ENCODE measurements at places on chromosomes 3 and 15. TPM values are rescaled to one million over a fixed set of nuclear protein-coding genes. Genes with fewer than 3 reads are reported as not detected.

- no peak for DNase-seq
Observed at GRCh38 chr15:55823699-55824340, 80.9 kb upstream of the PRTG start.

GRCh38 chr3:41247055-41248004 is 48.0 kb downstream of the CTNNB1 start:
- no peak for DNase-seq

GRCh38 chr15:33014586-33014985 is 179.9 kb downstream of the FMN1 start:
- no peak for DNase-seq

DNA sequence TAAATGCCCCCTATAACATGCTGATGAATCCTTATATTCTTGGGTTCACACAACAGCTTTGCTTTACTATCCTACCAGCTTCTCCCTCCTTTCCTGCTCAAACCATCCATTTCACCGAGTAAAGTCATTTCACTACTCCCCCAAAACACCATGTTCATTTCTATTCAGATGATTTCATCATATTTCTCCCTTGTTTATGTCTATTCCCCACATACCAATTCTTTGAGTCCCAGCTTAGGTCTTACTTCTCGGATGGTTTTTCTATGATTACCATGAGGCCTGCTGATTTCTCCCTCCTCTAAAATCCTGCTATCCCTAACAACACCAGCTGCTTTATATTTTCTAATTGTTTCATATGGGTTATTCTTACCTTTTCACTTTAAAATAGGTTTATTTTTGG is 231.4 kb downstream of the TIGIT start:
- DNase-seq = no peak

DNA sequence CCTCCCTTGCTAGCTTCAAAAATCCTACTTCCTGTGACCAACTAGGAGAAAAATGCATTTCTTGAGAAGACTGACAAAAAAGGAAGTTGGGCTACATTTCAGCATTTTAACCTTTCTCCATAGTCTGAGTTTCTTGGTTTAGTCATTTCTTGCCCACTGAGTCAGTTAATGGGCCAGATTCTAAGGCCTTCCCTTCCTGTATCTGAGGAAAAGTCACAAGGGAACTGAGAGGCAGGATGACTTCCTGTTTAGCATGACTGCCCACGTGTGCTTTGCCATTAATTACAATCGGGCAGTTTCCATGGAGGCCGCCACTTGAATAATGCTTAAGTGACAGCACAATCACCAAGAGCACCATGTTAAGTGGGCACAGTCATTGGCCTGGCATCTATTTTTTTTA is 794.4 kb upstream of the LMCD1 start:
- DNase-seq = no peak

DNA sequence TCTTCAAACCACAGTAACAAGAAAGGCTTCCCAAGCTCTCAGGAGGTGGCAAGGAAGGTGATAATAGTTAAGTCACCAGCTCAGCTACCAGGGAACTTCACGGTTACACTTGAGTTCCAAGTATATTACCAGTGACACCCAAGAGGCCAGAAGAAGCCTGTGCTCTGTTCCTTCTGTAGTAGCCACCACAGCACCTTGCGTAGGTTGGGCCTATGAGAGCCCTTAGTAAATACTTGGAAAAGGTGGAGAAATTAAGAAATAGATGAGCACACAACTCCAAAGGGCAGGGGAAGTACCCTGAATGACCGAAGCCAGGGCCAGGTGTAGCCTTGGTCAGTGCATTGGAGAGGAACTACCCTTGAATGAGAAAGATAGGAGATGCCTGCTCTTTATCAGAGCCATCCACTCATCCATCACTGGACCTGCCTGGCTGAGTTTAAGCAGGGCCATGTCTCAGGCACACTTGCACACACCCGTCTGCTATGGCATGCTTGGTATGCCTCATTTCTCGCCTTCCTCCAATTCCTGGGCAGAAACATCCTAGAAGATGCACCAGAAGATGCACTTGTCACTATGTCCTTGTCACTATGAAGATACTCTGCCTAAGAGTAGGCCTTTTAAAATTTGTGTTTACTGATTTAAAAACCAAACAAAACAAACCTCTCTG is 32.6 kb upstream of the NDUFB4 start:
- no peak for DNase-seq

DNA sequence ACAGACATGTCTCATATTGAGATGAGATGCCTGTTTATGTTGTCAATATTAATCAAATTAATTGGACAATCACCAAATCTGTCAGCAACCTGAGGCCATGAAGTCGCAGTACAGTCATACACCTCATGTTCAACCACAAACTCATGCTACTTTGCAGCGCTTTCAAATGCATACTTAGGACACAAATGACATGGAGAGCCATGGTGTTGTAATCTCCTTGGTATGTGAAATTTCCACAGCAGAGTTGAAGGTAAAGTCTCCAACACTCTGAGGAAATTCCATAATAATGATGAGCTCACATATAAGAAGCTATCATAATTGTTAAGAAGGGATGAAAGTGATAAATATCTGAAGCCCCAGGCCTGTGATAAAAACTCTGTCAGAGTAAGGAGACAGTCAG is 873.9 kb downstream of the MCTP2 start:
- no peak for DNase-seq

GRCh38 chr3:183815951-183816475 is 9.4 kb downstream of the MAP6D1 start:
- DNase-seq = no peak

GRCh38 chr15:38560456-38560926 is 4.1 kb downstream of the RASGRP1 start:
- DNase-seq = peak; percentile 34

- DNase-seq = no peak
Observed at GRCh38 chr3:189790658-189791057, 159.5 kb downstream of the TP63 start.

DNA sequence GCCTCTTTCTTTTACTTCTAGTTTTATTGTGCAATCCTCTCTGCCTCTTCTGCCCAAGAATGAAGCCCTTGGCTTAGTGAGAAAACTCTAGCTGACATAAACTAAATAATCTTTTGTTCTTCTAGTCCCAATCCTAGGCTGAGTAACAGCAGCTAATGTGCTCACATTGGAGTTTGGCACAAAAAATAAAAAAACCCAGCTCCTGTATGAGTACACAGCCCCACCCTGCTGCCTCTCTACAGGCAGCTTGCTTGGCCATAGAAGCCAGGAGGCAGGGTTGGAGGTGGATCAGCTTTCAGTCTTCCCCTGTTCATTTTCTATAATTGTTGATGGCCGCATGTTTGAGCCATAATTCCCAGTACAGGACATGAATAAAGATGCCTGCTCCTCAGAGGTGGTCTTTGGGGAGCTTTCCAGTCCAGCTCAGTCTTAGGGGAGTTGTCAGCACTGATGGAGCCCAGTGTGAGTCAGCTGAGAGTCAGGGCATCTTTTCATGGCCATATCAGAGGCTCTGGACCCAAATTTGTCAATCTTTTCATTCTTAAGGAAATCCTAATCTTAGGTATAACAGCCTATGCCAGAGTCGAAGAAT is 46.7 kb downstream of the RTP1 start:
- no peak for DNase-seq

GRCh38 chr3:107508331-107508730 is 14.4 kb upstream of the BBX start:
- DNase-seq = no peak

- DNase-seq = no peak
Observed at GRCh38 chr3:52367891-52368880, 52.1 kb downstream of the DNAH1 start.

DNA sequence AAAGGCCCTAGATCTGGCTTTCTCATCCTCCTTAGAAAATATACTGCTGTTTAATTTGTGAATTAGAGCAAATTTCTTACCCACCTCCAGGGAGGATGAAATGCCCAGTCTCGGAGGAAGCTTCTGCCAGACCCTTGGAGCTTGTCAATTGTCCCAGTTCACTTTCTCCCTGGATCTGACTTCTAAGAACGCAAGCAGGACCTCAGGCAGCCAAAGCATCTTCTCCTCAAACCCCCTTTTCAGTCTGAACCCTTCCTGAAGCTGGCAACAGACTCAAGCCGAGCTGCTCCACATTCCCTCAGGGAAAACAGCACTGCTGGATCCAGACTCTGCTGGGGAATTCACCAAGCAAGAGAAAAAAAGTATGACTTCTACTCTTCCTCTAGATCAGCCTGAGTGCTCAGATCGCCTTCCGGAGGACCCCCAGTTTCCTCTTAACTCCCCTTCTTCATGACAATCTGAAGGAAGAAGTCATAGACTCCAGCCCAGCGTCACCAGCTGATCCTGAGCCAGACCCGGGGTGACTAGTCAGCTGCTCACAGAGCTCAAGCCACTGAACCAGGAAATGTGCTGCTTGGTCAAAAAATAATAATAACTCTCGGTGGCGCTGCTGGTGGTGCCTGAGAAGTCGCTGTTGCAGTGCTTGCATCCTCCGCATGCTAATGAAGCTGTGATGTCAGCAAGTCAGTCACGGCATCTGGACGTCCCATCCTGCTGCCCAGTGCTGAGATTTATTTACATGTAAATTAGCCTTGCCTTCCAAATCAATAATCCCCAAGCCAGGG is at the start of gene PRICKLE2:
PRICKLE2 (minus strand) TSS at position 641 of the 785 bp plus-strand sequence. CDS start 26,539 bp downstream, outside the sequence.
- DNase-seq = no peak

DNA sequence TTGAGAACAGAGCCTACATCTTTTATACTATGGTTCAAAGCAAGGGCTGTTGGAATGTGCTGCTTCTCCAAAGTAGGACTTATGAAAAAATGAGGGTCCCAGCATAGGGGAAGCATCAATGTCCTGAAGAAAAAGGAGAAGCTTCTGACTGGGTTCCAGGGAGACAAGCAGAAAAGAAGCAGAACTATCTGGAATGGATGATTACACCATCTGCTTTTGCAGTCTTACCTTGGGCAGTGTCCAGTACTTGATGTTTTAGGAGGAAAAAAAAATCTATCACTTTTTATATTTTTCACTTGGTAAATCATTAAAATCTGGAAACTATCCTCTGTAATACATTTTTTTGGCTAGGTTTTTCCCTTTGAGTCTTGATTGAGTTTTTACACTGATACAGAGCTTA is 57.9 kb upstream of the DPH6 start:
- DNase-seq = no peak

DNA sequence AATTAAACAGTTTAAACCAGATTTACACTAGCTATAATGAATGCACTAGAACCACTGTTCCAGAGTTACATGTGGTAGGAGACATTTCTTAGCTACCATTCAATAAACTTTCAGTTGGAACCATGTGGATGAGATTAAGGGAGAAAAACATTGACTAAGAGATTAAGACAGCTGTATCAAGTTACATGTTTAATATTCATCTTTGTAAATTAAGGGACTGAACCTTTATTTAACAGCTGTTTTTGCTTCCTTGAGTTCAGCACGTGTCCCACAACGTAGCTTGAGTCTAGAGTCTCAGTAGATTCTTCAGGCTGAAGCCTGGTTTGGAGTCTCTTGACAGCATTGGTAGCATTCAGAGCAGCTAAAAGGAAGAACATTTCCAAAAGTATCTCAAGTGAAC is 27.2 kb upstream of the CFAP44 start:
- no peak for DNase-seq

- DNase-seq = no peak
Observed at GRCh38 chr3:194758716-194759115, 73.0 kb downstream of the FAM43A start.

GRCh38 chr3:187743195-187744141 is 1.8 kb downstream of the BCL6 start:
- peak; percentile 54 for DNase-seq

- no peak for DNase-seq
Observed at GRCh38 chr3:23685541-23686258, 120.1 kb upstream of the UBE2E1 start.

GRCh38 chr3:102736288-102736974 is 301.6 kb downstream of the ZPLD1 start:
- DNase-seq = no peak

GRCh38 chr3:15272426-15273196 is 59.8 kb downstream of the SH3BP5 start:
- DNase-seq = no peak

DNA sequence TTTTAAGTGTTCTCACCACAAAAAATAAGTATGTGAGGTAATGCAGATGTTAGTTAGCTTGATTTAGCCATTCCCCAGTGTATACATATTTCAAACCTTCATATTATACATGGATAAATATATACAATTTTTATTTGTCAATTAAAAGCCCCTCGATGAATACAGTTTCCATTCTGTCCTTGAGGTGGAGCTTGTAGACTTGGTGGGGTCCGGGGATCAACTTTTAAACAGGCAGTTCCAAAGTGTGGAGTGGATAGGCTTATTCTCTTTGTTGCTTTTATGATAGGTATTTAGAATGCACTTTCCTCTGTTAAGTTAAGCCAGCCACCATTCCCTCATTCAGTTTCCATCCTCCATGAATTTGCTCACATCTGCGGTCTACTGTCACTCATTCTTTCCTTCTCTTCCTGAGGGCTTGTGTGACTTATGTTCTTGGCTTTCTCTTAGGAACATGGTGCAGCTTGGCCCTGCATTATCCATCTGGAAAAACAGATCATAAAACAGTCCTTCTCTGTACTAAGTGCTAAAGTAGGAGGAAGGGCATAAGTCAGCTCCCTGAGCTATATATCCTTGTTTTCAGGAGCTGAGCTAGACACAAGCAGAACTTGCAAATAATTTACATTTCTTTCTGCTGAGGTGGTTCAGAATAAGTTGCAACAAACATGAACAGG is 149.1 kb downstream of the NFKBIZ start:
- DNase-seq = no peak

GRCh38 chr15:40534371-40534770 is 30.5 kb downstream of the CCDC32 start:
- no peak for DNase-seq

DNA sequence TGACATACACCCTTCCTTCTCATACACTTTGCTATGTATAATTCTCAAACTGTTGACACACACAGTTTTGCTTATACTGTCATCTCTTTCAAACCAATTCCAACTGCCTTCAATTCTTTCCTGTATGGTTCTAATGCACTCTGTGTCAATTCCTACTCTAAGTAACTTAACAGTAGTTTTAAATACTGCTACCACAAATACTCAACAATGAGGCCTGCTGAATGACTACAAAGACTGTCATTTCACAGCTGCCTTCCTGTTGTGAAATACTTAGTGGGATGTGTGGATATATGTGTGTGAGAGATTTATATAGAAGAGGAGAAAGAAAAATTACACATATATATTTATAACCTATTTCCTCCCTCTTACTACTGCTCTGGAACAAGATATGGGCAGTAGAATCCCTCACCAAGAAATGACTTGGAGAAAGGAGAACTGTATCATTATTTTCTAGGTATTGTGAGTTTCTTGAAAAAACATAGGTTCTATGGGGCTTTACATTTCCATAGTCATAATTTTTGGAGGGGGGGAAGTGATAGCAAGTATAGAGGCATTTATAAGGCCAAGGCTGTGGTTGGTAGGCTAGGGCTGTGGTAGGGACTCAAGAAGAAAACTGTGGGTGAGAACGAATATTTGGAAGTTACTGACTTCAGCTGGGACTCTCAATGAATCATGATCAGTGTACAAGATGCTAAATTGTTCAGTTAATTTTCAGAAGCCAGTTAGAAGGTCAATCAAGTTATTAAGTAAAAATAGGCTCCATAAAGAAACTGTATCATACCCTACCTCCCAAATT is 88.7 kb downstream of the ANKRD28 start:
- no peak for DNase-seq

GRCh38 chr3:171525437-171525836 is 65.2 kb upstream of the TNIK start:
- DNase-seq = no peak

GRCh38 chr15:74847432-74847831 is 4.5 kb upstream of the ULK3 start:
- no peak for DNase-seq

The CYP1A1 gene
- 2.2 TPM for total RNA-seq

The TMEM266 gene
- total RNA-seq = not detected

The GMNC gene
- total RNA-seq = not detected

The SCN5A gene
- total RNA-seq = not detected

The CLDN16 gene
- not detected for total RNA-seq

The IGDCC3 gene
- not detected for total RNA-seq

The TRIM71 gene
- not detected for total RNA-seq

The GPR156 gene
- total RNA-seq = 0.10 TPM
